ENCODE measurements at places on chromosomes 16 and 17.

GRCh38 chr17:65523411-65523810, 38.0 kb downstream of the AXIN2 start:
- peaks cover 21% of the 10 kb centered on the region for H3K4me1 ChIP-seq
- no peaks in the 10 kb centered on the region for H3K36me3 ChIP-seq
- no peak overlapping the region for H3K4me3 ChIP-seq
- no peaks in the 10 kb centered on the region for H3K27me3 ChIP-seq

- H3K4me1 ChIP-seq, result peaks cover 13% of the 10 kb centered on the region
- H3K27ac ChIP-seq, result no peak overlapping the region
- peaks cover 17% of the 10 kb centered on the region for H3K27me3 ChIP-seq
- peak overlapping the region; percentile 22 for H3K4me3 ChIP-seq
- H3K36me3 ChIP-seq, result no peaks in the 10 kb centered on the region
- DNase-seq, result no peak
Observed at GRCh38 chr16:68737730-68738629, 888 bp downstream of the CDH1 start.

DNA sequence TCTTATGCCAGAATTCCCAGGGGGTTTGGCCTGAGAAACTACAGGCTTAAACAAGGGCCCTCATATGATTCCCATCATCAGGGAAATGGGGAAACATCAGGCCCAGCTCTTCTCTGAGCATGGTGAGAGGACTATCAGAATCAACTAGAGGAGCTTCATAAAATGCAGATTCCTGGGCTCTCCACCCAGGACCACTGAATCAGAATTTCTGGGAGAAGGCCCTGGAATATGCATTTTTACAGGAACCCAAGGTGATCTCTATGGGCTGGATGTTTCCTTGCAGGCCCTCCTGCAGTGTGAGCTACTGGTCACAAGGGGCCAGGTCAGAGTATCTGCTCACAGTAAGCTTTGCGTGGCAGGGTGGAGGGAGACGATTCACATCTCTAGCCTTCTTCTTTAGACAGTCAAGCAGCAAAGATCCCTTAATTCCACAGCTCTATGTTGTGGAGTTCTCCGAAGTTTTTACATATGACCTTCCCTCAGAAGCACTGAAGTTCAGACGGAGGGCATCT, 38.8 kb upstream of the HOXB13 start:
- no peak overlapping the region for H3K4me3 ChIP-seq
- no peaks in the 10 kb centered on the region for H3K36me3 ChIP-seq
- no peak for DNase-seq

GRCh38 chr16:81004646-81005353, 1.9 kb downstream of the CMC2 start:
- H3K27ac ChIP-seq, result peak overlapping the region; percentile 64
- peaks cover 18% of the 10 kb centered on the region for H3K4me1 ChIP-seq
- peak overlapping the region; percentile 43 for H3K4me3 ChIP-seq
- H3K36me3 ChIP-seq, result no peaks in the 10 kb centered on the region

- H3K4me3 ChIP-seq, result no peak overlapping the region
- peaks cover 24% of the 10 kb centered on the region for H3K27me3 ChIP-seq
- H3K4me1 ChIP-seq, result no peaks in the 10 kb centered on the region
- no peaks in the 10 kb centered on the region for H3K36me3 ChIP-seq
- no peak for DNase-seq
Observed at GRCh38 chr16:51152691-51153576, 1.9 kb upstream of the SALL1 start.

GRCh38 chr16:31183432-31184428, 3.8 kb downstream of the FUS start:
- H3K4me1 ChIP-seq, result peaks cover 37% of the 10 kb centered on the region
- no peaks in the 10 kb centered on the region for H3K27me3 ChIP-seq
- no peak overlapping the region for H3K27ac ChIP-seq
- H3K36me3 ChIP-seq, result peaks cover 69% of the 10 kb centered on the region
- no peak for DNase-seq

DNA sequence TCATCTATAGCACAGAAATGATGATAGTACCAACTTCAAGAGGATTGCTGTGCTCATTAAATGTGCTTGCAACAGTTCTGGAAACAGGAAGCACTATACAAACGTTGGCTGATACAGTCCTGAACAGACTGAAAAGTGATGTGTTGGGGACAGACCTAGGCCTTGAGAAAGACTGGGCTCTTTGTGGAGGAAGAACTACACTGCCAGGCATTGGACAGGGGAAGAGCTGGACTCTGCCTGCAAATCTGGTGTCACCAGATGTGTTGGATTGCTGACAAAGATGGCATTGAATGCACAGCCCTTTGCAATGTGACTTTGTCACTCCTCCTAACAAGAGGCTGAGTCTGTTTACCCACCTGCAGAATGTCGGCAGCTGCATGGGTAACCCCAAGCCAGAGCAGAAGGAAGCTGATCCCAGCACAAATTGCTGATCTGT, 12.4 kb upstream of the ST6GALNAC2 start:
- no peak for DNase-seq
- H3K27me3 ChIP-seq, result no peaks in the 10 kb centered on the region
- no peak overlapping the region for H3K4me3 ChIP-seq
- no peaks in the 10 kb centered on the region for H3K36me3 ChIP-seq

DNA sequence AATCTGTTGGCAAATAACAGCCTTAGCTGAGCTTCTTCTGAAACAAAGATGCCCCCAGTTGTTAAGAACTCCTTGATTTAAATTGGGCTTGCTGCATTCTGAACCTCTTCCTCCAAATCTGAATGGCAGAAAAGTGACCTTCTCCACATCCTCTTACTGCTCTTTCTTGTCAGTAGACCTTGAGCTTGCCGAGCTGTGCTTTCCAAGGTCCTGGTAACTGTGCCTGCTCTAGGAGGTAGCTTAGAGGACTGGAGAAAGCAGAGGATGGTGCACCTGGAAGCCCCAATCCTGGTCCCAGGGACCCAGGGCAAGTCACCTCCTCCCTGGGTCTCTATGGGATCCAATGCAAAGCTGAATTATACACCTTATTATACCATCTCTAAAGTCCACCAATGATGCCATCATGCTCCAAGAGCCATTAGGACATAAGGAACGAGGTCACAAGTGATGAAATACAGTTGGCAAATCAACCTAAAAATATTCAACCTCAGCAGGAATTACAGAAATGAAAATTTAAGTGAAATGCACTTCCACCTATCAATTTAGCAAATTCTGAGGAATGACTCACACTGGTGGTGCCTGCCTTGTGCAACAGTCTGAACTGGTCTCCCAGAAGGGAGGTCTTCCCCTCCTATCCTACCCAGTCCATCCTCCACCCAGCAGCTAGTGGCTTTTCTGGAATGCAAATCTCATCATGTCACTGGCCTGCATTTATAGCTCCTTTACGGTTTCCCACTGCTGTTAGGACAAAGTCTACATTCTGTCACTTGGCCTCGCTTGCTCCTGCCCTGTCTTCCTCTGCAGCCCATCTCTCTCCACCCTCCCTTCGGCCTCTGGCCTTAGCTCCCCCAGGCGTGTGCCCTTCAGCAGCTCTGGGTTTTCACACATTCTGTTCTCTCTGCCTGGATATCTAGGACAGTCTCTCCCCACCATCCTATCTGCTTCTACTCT, 36.6 kb downstream of the TOM1L2 start:
- no peak overlapping the region for H3K4me3 ChIP-seq
- peaks cover 14% of the 10 kb centered on the region for H3K4me1 ChIP-seq
- DNase-seq, result no peak
- no peak overlapping the region for H3K27ac ChIP-seq

GRCh38 chr17:19281161-19281560, 44.0 kb downstream of the EPN2 start:
- DNase-seq, result no peak
- no peak overlapping the region for H3K4me3 ChIP-seq
- H3K4me1 ChIP-seq, result peaks cover 5% of the 10 kb centered on the region
- H3K27ac ChIP-seq, result no peak overlapping the region
- H3K27me3 ChIP-seq, result no peaks in the 10 kb centered on the region

- H3K27me3 ChIP-seq, result no peaks in the 10 kb centered on the region
- DNase-seq, result no peak
- H3K36me3 ChIP-seq, result no peaks in the 10 kb centered on the region
- no peak overlapping the region for H3K27ac ChIP-seq
- no peaks in the 10 kb centered on the region for H3K4me1 ChIP-seq
Observed at GRCh38 chr17:13346592-13346991, 255.1 kb downstream of the HS3ST3A1 start.

DNA sequence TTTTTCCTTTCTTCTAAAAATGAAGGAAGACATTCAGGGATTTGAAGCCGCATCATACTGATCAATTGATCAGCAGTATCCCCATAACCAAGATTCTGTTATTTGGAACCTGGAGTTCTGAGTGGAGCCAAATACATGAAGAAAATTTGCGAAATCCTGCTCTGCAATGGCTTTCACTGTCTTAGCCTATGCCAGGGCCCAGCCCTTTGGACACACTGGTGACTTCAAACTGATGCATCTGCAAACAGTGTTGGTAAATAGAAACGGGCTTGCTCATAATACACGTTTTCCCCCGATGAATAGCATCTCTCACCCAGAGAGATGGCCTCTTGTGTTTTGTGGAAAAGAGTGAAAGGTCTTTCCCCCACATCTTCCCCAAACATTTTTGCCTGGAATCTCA, 87.6 kb upstream of the TOX3 start:
- H3K36me3 ChIP-seq, result no peaks in the 10 kb centered on the region
- no peak overlapping the region for H3K4me3 ChIP-seq
- no peaks in the 10 kb centered on the region for H3K27me3 ChIP-seq
- H3K27ac ChIP-seq, result no peak overlapping the region
- DNase-seq, result no peak

- no peak overlapping the region for H3K4me3 ChIP-seq
- DNase-seq, result no peak
- no peaks in the 10 kb centered on the region for H3K27me3 ChIP-seq
- no peak overlapping the region for H3K27ac ChIP-seq
- H3K4me1 ChIP-seq, result no peaks in the 10 kb centered on the region
Observed at GRCh38 chr16:63563819-63564505, 1527.7 kb upstream of the CDH8 start.

- no peak for DNase-seq
- H3K4me1 ChIP-seq, result no peaks in the 10 kb centered on the region
- H3K27me3 ChIP-seq, result no peaks in the 10 kb centered on the region
Observed at GRCh38 chr16:17177959-17178905, 292.5 kb downstream of the XYLT1 start.

GRCh38 chr16:77579351-77579891, 142.9 kb upstream of the NUDT7 start:
- DNase-seq, result no peak
- no peaks in the 10 kb centered on the region for H3K4me1 ChIP-seq
- H3K4me3 ChIP-seq, result no peak overlapping the region
- no peak overlapping the region for H3K27ac ChIP-seq

DNA sequence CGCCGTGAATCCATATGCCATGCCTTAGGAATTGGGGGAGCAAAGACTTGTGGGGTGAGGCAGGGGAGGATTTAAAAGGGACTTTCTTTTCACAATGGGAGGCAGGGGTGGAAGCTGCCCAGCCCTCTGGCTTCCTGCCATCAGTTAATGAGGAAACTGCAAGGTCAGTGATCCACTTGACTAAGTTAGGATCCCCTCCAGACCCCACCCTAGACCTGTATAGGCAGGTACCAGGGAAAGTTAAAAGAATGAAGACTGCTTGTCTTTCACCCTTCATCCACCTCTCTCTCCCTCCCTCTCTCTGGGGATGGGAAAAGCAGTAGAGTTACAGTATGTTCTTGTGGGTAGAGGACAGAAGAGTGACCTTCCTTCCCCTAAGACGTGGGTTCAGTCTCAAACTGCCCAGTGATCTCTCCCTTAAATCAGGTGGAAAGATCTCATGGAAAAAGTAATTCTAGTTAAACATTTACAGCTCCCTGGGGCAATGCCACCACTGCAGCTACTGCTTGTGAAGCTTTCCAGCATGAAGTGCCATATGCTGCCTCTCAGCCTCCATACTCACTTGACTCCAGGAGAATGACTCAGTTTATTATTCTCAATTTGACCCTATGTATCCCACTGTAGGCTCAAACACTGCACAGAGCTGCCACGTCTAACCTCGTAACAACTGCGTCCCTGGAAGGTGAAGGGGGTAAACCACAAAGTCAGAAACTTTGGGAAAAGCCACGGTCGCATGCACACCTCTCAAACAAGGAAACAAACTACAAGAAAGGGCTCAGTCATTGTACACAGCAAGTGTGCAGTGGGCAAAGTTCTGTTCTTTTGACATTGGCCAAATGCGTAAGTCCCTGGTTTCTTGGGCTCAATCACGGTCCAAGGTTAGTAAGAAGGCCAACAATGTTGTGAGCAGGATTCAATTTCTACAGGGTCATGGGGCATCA, 1.2 kb downstream of the COA3 start:
- no peak overlapping the region for H3K27ac ChIP-seq
- H3K4me3 ChIP-seq, result peak overlapping the region; percentile 90
- H3K4me1 ChIP-seq, result peaks cover 15% of the 10 kb centered on the region

- H3K36me3 ChIP-seq, result no peaks in the 10 kb centered on the region
- no peak overlapping the region for H3K4me3 ChIP-seq
- no peak for DNase-seq
- H3K27me3 ChIP-seq, result peaks cover 5% of the 10 kb centered on the region
- H3K27ac ChIP-seq, result no peak overlapping the region
Observed at GRCh38 chr16:58498341-58499091, 1.4 kb upstream of the NDRG4 start.

- H3K27ac ChIP-seq, result no peak overlapping the region
- DNase-seq, result no peak
- H3K4me1 ChIP-seq, result no peaks in the 10 kb centered on the region
- H3K36me3 ChIP-seq, result no peaks in the 10 kb centered on the region
- H3K27me3 ChIP-seq, result no peaks in the 10 kb centered on the region
- no peak overlapping the region for H3K4me3 ChIP-seq
Observed at GRCh38 chr16:64962786-64963185, 159.1 kb downstream of the CDH11 start.

DNA sequence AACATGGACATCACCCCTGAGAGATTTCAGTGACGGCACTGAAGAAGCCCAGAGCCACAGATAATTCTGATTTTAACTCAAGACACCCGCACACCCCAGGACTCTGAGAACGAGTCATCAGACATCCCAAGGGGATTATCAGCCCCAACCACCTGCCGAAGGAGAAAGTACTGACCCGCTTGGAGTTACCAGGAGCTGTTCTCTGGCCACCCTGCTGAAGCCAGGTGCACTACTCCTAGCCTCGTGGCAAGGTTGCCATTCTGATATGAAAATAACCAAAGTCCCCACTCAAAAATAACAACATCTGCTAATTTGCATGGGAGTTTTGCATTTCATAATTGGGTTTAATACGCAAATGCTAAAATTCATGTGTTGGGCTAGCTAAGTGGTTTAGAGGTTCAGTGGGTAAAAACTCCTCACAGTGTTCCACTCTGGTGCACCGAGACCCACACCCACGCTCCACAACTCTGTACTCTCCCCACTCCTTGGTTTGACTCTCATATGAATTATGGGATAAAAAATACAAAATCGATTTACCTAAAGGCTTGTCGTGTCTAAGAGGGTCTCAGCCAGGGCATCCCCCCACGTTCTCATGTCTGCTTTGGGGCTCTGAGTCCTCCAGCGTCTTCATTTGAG, 143.0 kb upstream of the NOL11 start:
- peaks cover 17% of the 10 kb centered on the region for H3K36me3 ChIP-seq
- no peak for DNase-seq
- H3K4me3 ChIP-seq, result no peak overlapping the region

- H3K36me3 ChIP-seq, result no peaks in the 10 kb centered on the region
- peaks cover 7% of the 10 kb centered on the region for H3K4me1 ChIP-seq
- H3K27ac ChIP-seq, result peak within 1 kb of the TSS; percentile 38
- H3K4me3 ChIP-seq, result peak within 1 kb of the TSS; percentile 76
Observed at GRCh38 chr17:16353317-16354174, at the start of gene CENPV. TSS of gene CENPV (minus strand) at chr17:16353469. CDS start at chr17:16353436, 33 bp downstream.

All from effector memory CD4-positive, alpha-beta T cell (primary cell).